ENCODE measurements at places on chromosomes 11 and 22.

GRCh38 chr11:2249189-2249916 lies 21.0 kb downstream of the ASCL2 start:
- DNase-seq: no peak

DNA sequence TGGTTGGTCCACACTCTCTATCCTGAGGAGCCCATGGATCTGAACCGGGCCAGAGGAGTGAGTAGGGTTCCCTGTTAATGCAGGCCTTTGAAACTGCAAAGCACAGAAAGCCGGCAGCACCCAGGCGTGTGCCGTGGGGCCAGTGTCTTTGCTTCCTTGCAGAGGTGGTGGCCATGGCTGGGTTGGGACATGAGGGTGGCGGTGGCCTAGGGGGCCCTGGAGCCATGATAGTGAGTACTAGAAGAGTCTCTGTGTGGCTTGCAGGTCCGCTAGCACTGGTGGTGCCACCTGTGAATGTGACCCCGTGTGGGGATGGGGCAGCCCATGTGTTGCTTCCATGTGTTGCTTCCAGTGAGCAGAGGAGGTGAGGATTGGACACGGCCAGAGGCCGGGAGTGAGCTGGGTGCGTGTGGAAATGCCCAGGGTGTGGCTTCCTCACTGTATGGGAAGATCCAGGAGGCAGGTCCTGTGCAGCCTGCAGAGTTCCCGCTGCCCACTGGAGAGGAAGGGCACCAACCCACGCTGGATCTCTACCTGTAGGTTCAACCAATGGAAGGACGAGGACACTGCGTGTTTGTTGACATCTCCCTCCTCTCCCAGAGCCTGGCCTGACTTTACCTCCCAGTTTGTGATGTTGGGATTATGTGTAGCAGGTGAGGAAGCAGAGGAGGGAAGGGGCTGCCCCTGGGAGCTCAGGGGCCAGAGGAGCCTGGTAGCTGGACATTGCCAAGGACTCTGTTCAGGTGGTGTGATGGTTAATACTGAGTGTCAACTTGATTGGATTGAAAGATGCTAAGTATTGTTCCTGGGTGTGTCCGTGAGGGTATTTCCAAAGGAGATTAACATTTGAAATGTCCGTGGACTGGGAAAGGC lies 796.6 kb downstream of the TBC1D22A start:
- DNase-seq: no peak

DNA sequence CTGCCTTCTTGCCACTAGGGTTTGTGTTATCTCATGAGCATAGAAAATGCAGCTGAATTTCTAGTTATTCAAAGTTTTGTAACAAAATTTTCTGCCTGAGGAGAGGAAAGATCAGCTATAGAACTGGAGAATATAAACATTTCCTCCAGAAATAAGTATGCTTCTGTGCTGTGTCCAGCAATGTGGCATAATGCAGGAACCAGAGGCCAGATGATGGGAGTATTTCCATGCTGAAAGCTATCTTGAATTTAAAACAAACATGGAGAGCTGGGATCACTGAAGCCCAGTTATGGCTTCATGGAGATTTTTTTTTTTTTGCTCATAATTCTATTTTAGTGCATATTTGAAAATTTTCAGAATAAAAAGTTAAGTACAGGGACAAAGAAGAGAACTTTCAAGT lies 608.2 kb downstream of the SOX6 start:
- no peak for DNase-seq

- no peak for DNase-seq
Observed at GRCh38 chr11:133215596-133216230, 316.6 kb downstream of the OPCML start.

GRCh38 chr11:72190631-72191071 lies 1.3 kb upstream of the FOLR1 start:
- DNase-seq: no peak

DNA sequence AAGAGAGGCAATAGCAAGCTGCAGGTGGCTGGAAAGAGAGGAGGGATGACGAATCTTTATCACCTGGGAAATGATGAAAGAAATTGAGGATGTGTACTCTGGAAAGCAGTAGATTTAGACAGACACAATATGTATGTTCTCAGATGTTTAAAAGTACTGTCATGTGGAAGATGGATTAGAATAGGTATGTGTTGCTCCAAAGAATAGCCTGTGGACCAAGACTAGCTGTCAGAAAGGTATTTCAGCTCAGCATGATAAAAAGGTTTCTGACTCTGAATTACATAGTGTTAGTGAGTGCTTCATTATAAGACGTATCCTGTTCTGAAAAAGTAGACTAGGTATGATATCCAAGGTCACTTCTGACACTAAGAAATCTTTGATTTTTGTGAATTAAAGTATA lies 322.4 kb downstream of the CNTN5 start:
- no peak for DNase-seq

- no peak for DNase-seq
Observed at GRCh38 chr22:32040324-32040904, 2.6 kb upstream of the SLC5A1 start.

DNA sequence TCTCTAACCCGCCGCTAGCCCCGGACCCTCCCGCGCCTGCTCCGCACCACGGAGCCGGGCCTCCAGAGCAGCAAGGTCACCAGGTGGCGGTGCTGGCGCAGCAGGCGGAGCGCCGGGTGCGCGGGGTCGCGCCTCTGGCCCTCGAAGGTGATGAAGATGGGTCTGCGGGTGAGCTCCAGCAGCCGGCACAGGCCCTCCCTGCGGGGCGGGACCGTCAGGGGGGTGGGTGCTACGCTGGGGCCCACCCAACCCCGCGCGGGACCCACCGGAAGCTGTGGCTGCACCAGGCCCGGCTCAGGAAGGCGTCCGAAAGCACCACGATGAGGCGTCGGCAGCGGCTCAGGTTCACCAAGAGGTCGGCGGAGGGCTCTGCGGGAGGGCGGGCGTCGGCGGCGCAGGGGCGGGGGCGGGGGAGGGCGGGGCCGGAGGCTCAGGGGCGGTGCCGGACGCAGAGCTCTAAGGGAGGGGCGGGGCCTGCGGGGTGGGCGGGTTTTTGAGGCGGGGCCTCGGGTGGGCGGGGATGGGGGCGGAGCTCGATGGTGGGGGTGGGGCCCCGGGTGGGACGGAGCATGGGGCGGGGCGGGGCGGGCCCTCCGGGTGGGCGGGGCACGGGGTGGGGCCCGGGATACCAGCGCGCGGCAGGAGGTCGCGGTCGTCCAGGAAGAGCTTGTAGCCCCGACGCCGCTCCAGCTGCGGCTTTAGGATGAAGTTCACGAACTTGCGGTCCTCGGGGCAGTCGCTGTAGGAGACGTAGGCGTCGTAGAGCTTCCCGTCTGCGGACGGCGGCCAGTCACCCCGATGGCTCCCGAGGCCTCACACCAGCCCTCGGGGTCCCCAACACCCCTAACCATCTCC lies 7.8 kb downstream of the SIGIRR start:
- DNase-seq: peak; percentile 85

- DNase-seq: no peak
Observed at GRCh38 chr11:77147668-77148321, 19.7 kb downstream of the MYO7A start.

GRCh38 chr11:31487848-31488247 lies 21.6 kb downstream of the IMMP1L start:
- no peak for DNase-seq

- no peak for DNase-seq
Observed at GRCh38 chr11:8593455-8593854, 573 bp downstream of the STK33 start.

GRCh38 chr11:26837154-26837553 lies 115.3 kb upstream of the SLC5A12 start:
- DNase-seq: no peak

DNA sequence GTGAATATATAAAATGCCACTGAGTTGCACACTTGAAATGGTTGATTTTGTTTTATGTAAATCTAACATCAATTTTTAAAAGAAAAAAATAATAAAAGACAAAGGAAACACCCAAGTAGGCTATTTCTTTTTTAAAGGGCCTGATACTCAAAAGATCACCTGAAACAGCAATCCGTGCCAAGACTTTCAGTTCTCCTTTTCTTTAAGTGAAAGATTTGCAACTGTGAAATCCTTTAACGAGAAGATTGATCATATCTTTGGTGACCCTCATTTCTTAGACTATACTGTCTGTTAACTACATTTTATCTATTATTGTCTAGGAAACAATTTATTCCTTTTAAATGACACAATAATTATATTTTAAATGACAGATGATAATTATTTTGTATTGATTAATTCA lies 1841.5 kb downstream of the LRRC4C start:
- no peak for DNase-seq

- DNase-seq: no peak
Observed at GRCh38 chr11:72741849-72742512, 10.2 kb downstream of the ARAP1 start.

GRCh38 chr22:43829904-43830851 lies 18.1 kb upstream of the EFCAB6 start:
- DNase-seq: peak; percentile 74

DNA sequence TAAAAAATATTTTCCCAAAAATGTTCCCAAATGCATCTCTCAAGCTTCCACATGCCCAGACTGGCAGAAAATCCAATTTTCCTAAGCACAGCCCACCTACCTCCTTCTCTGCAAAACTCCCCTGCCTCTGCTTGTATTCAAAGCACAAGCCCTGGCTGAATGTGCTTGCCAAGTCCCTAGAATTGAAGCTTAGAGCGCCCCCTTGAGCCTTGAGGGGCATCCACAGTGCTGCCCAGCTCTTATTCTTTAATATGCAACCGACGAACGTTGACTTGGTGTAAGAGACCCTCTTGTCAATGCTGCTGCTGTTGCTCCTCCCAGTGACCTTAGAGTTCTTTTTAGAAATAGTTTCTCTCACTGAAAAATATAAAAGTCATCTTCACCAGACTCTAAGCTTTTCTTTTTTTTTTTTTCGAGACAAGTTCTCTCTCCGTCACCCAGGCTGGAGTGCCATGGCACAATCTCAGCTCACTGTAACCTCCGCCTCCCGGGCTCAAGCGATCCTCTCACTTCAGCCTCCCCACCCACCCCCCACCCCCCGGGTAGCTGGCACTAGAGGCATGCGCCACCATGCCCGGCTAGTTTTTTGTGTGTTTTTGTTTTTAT lies 63.5 kb upstream of the CAPRIN1 start:
- peak; percentile 76 for DNase-seq

GRCh38 chr22:40595497-40596234 lies 40.9 kb downstream of the MRTFA start:
- no peak for DNase-seq

DNA sequence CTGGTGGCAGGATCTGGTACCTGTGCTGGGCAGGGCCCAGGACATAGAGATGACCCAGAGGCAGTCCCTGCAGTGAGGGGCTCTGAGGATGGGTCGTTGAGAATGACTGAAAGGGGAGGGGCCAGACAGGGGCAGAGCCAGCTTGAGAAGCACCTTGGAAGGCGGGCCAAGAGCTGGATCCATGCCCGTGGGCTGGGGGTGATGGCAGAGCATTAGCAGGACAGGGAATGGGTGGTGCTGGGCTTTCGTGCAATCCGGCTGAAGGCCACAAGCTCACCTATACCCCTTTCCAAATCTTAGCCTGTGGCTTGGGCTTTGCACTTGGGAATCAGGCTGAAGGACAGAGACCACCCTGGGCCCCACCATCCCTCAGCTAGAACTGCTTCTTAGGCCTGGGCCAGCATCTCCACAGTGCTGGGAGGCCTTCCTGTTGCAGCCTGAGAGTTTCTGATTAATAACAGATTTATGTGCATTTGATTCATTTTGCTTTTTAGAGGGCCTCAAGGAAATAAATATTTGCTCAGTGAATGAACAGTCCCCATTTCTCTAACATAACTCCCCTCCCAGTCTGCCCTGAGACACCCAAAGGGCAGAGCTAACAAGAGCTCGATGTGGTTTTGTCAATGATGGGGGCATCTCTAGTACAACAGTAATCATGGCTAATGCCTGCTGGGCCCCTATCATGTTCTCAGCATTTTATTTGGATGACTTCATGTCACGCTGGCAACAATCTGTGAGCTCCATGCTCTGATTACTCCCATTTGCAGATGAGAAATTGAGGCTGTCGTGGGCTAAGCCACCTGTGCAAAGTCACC lies 39.3 kb downstream of the RIBC2 start:
- no peak for DNase-seq

DNA sequence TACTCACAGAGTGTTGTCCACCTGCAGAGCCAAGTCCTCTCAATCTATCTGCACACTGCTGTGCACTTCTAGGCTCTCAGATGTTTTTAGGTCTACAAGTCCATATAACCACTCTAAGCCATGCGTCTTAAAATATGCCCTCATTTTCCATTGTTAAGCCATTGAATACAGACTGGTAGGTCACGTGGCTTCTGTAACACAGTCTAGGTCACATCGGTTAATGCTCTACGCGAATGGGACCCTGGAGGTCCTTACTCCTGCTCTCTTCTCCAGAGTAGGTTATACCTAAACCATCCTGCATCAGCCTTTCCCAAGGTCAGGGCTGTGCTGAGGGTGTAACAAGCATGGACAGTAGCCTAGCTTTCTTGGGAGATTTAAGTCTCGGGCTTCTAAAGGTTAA lies 819 bp downstream of the JAML start:
- no peak for DNase-seq

- DNase-seq: no peak
Observed at GRCh38 chr11:19430346-19430745, 189.6 kb upstream of the E2F8 start.

- DNase-seq: no peak
Observed at GRCh38 chr11:58003036-58003435, 20.6 kb upstream of the OR9Q1 start.

DNA sequence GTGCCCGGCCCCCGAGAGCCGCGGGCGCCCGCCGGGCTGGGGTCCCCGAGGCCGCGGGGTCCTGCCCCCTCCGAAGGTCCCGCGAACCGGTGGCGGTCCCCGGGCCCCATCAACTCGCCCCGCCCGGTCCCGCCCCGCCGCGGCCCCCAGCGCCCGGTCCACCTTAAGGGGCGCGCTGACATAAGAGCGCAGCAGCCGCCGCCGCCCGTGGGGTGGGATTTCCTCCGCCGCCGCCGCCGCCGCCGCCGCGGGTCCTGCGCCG lies at the start of gene ZDHHC8:
Gene ZDHHC8 (plus strand): TSS at position 208 of the 262 bp plus-strand sequence. CDS start 144 bp downstream, outside the sequence.
- no peak for DNase-seq

DNA sequence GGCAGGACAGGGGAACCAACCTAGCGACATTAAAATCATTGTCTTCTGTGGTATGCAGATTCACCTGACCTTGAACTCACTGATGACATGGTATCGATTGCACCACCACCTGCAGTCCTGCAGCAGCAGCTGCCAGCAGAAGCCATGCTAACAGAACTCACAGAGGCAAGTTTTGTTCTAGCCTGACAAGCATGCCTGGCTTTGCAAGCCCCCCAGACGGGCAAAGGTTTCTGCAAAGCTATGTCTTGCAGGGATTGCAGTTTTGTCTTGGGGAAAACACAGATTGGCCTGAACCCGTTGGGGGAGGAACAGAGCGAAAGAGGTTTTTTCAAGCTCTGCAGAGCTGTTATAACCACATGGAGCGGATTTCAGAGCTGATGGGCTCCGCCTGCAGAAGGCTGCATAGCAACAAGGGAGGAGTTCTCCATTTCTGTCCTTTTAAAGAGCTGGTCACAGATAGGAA lies 221.0 kb downstream of the HIPK3 start:
- no peak for DNase-seq

GRCh38 chr11:57430952-57431351 lies 4.0 kb upstream of the SLC43A3 start:
- DNase-seq: no peak

- no peak for DNase-seq
Observed at GRCh38 chr22:48428631-48429371, 1398.9 kb downstream of the BRD1 start.

GRCh38 chr11:97871816-97872215 lies 1148.9 kb upstream of the CNTN5 start:
- DNase-seq: no peak

All from tibial artery (tissue), 4 donors.